Activated T-helper 2 cell treated with anti-CD3 and anti-CD28 coated beads, Interferon-gamma antibody, Interleukin-2, Interleukin-4, amounts not matched to agents 10 μg/mL and 5 μg/mL and 100 μg/mL, durations not matched to agents 14 hours and 24 hours and 36 hours (primary cell): ENCODE measurements at places on chromosomes 6 and 20.

DNA sequence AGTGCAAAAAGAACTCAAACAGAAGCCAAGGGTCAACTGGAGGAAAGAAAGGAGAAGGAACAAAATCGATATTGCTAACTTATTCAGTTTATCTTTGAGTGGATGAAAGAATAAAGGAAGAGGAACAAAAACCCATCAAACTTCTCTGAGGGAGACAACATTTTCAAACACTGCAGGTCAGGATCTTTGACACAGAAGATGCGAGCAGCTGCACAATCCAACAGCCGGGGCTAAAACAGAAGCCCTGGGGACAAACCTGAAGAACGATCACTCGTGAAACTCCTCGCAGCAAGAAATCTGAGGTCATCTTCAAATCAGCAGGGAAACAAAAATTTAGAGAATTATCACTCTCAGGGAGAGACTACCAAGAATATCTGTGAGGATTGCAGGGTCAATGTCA, 14.2 kb downstream of the SLC23A2 start:
- DNase-seq: no peak

DNA sequence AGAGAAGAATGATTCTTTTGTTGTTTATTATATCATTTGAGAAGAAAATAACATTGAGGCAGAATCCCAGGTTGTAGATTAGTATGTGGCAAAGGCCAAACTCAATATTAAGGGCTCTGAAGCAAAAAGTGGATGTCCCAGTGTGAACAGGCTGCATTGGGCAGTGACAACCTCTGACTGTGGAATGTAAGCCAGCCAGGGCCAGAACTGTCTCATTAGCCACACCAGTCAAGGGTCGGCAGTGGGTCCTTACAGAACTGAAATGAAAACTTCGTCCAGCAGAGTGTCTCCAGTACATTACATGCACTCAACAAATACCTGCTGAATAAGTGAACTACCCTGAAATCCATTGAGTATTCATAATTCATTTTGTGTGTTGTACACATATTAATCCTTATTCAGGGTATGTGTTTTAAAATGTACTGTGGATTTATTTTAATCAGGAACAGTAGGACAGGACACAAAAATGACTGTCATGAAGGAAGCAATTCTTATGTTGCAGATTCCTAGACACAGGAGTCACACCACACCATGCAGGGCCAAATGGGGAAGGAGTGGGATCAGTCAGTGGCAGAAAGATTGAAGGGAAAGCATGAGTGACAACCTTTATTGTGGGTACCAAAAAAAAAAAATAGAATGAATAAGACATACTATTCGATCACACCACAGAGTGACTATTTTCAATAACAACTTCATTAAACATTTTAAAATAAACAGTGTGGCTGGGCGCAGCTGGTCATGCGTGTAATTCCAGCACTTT, 64.9 kb upstream of the UTRN start:
- DNase-seq: no peak

DNA sequence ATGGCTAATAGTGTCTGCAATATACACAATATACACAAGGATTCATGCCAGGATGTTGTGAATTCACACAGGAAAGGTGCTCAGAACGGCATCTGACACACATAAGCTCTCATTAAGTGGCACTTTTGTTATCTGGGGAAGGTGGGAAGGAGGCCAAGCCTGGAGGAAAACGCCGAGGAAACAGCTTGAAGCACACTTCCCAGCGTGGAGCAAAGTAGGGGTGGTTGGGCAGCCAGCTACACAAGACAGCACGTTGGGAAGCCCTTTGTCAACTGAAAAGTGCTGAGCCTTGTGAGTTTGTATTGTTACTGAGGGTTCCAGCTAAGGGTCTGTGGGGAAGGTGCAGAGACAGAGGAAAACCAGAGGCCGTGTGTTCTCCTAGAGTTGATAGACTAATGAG, 181.0 kb downstream of the ZMYND8 start:
- DNase-seq: no peak

DNA sequence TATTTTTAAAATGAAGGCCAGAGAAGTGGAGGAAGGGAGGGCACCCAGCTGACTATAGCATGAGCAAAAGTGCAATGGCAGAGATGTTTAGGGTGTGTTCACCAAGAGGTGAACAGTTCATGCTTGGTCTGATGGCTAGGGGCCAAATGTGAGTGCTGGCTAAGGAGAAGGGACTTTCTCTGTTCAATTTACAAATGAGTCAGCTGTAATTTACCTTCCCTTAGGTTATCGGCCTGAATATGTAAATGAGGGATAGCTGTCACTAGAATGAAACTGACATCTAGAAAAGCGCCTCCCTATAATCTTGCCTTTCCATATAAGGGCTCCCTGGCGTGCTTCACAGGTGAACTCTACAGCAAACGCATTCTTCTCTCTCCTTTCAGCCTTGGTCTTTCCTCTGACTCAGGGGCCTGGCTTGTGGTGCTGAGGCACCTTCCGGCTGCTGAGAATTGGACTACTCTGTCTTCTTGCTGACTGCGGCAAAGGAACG, 114.7 kb upstream of the BACH2 start:
- DNase-seq: peak; percentile 62

GRCh38 chr6:112249489-112249888, 4.9 kb downstream of the LAMA4 start:
- no peak for DNase-seq

GRCh38 chr20:57503035-57503658, 21.8 kb downstream of the CTCFL start:
- no peak for DNase-seq

DNA sequence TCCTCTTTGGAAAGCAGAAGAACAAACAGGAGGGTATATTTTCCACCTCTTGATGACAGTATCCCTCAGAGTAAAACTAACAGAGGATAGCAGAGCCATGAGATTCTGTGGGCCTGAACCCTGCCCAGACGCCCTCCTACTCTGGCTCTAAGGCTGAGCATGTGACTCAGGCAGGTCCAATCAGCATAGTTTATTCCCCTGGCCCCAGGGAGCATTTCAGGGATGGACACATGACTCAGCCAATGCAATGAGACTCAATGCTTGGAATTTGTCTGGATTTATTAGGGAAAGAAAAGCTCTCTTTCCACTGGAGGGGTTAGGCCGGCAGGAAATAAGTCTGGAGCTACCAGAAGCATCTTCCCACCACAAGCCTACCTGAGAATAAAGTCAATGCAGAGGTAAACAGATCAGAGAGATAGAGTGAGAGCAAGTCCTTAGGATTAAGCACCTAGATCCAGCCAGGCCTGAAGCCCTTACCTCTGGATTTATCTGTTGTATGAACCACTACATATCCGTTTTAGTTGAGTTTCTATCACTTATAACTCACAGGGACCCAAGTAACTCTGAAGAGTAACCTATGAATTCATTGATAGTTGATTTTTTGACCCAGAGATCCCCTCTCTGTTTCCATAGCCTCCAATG, 68.2 kb upstream of the EYA2 start:
- no peak for DNase-seq

DNA sequence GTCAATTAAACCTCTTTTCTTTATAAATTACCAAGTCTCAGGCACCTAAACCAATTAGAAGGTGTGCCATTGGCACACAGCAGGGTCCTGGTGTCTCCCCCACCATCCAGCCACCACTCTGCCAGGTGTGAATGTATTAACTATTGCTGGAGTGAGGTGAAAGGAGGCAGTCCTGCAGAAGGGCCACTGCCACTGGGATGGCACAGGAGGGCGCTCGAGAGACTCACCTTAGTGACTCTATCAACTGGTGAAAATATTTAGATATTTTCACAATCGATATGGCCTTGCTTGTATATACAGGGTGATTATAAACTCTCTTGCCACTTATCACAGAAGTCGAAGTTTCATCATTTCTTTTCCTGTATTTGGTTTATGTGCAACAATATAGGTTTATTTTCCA, 145.6 kb upstream of the ESR1 start:
- DNase-seq: no peak

GRCh38 chr20:376750-377149, 3.8 kb upstream of the TRIB3 start:
- DNase-seq: no peak

DNA sequence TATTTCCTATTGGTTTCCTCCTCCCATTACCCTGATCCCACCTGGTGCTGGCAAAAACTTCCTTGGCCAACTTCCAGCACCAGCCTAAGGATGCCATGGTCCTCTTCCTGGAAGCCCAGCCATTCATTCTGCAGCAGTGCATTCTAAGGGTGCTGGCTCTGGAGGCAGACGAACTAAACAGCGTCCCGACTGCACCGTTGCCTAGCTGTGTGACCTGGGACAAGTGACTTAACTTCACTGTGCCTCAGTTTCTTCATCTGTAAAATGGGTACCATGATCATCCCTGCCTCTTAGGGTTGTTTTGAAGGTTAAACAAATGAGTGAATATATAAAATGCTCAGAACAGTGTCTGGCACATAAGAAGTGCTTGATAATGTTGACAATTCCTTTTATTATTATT, 120.9 kb upstream of the ZNF217 start:
- no peak for DNase-seq

- DNase-seq: no peak
Observed at GRCh38 chr6:132400883-132401617, at the start of gene MOXD1. TSS of gene MOXD1 (minus strand) at chr6:132401475. CDS start at chr6:132401426, 49 bp downstream.

DNA sequence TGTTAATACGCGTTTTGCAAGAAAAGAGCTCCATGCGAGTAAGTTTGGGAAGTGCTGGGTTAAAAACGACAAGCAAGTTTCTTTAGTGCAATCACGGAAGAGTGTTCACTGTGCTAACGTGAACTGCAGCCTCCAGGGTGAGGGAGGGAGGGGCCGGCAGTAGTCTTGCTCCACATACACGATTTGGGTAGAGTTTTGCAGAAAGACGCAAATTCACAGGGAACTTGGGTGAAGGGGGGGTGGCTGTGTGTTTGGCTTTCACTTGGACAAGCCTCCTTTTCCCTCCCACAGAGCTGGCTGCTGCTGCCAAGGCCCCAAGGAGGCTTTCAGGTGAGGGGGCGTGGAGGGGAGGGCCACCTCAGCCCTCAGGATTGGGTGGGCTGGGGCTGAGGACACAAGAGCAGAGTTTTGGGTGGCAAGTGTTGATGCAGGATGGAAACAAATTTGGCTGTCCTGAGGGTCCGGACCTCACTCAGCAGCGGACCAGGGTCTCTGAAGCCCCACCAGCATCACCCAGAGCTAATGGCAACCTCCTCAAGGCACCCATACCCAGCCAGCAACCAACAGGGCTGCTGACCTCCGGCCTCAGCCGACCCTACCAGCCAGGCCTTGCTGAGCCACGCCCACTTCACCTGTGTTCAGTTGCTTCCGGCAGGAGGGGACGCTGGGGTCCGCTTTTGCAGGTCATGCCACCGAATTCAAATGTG, 204.5 kb downstream of the ERMARD start:
- no peak for DNase-seq

GRCh38 chr6:14009431-14009830, 84.7 kb downstream of the RNF182 start:
- DNase-seq: no peak

- peak; percentile 38 for DNase-seq
Observed at GRCh38 chr6:27806981-27807440, 105.2 kb downstream of the OR2B2 start.

DNA sequence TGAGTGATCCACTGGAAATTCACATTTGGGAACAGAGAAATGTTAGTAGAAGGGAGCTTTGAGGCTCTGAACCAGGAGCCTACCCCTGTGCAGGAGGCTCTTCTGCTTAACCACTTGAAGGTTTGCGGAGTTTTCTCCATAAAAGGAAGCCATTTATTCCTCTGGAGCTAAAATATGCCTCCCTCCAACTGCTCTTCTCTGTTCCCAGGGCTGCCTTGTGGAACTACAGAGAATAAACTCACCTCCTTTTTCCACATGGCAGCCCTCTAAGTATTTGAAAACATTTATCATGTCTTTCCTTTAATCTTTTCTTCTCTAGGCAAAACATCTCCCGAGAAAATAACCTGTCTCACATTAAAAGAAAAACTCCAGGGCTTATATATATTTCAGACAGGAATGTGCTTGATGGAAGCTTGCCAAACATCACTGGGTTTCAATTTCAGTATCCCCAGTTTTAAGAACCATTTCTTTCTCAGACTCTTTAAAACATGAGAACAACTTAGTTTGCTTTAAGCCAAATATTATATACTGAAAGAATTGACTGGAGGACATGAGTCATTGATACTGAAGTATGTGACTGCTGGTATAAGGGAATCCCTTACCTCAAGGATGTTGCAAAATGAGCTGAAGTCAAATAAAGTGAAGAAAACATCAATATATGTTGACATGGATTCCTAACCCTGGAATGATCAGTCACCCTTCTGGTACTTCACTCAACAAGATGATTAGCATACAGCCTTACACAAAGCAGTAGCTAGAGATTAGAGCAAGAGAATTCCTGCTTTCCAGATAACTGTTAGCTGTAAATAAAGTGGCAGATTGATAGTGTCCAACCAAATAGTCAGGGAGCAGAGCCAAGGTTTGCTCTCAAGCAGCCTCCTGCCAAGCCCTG, 74.0 kb downstream of the ZBTB2 start:
- no peak for DNase-seq

DNA sequence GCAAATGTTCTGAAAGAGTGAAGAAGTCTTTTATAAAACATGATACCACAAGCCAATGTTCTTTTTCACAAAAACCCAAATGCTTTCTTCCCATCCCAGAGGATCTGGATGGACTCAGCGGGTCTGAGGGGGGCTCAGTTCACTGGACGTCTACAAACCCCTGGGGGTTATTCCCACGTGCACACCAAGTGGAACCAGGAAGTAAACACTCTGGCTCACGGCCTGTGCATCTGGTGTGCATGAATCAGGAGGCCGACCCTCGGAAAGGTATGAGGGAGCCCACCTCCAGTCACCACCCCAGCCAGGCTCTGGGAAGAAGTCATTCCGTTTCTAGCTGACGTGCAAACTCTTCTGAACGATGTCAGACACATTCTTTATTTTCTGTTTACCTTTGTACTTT, 252.2 kb downstream of the DLL1 start:
- no peak for DNase-seq

DNA sequence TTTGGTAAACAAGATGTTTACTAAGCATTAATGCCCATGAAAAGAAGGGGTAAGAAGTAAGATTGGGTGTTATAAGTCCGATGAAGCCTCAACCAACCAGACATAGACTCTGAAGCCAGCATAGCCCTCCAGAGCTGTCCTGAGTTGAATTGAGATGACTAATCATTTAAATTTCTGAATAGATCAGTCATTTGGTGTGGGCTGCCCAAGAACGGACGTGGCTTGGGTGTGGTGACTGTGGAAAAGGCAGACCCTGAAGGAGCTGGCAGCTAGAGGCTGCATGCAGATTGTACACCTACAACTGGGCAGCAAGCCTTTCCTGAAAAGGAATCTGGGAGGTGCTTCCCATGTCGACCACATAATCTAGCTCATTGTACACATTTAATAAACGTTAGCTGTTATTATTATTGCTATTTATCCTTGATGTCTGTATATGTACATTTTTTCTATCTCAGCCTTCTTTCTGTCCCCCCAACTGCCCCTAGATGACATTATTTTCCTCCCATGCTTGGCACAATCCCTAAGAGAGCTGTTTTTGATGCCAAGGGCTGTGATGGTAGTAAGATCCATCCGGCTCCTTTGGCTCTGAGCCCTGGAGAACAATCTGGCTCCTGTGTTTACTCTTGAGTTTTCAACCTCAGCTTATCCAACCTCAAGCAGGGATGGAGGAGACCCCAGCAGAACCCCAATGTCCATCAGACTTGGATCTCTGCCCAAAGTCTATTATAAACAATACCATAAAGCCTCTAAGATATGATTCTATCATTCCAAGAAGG, 57.6 kb upstream of the JAG1 start:
- no peak for DNase-seq
